ENCODE measurements at places on chromosomes 6 and 20. TPM values are rescaled to one million over a fixed set of nuclear protein-coding genes. Genes with fewer than 3 reads are reported as not detected.

GRCh38 chr6:121522771-121523386 lies 87.4 kb downstream of the GJA1 start:
- peak overlapping the region; percentile 44 for H3K4me3 ChIP-seq
- no peaks in the 10 kb centered on the region for H3K36me3 ChIP-seq
- peaks cover 9% of the 10 kb centered on the region for H3K4me1 ChIP-seq
- H3K27me3 ChIP-seq: no peaks in the 10 kb centered on the region
- peak overlapping the region; percentile 89 for H3K27ac ChIP-seq

- DNase-seq: no peak
- H3K4me1 ChIP-seq: no peaks in the 10 kb centered on the region
- no peak overlapping the region for H3K4me3 ChIP-seq
- H3K27me3 ChIP-seq: no peaks in the 10 kb centered on the region
- H3K36me3 ChIP-seq: no peaks in the 10 kb centered on the region
Observed at GRCh38 chr6:128305228-128305627, 215.2 kb downstream of the PTPRK start.

DNA sequence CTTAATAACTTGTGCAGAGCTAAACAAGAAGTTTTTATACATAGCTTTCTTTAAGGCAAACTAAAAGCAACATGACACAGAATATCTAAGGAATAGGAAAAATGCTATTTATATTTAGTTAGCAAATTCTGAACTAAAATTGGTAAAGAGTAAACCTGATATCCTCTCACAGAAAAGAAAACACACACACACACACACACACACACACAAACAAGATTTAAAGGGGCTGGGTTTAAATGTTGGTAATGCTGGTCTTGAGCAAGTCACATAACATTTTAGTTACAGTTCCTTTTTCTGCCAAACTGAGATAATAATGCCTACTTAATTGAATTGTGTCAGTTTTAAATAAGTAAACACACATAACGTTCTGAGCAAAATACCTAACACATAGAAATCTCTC lies 1.6 kb downstream of the TRDN start:
- no peaks in the 10 kb centered on the region for H3K4me1 ChIP-seq
- no peaks in the 10 kb centered on the region for H3K27me3 ChIP-seq
- no peak overlapping the region for H3K4me3 ChIP-seq
- H3K27ac ChIP-seq: no peak overlapping the region
- no peak for DNase-seq

DNA sequence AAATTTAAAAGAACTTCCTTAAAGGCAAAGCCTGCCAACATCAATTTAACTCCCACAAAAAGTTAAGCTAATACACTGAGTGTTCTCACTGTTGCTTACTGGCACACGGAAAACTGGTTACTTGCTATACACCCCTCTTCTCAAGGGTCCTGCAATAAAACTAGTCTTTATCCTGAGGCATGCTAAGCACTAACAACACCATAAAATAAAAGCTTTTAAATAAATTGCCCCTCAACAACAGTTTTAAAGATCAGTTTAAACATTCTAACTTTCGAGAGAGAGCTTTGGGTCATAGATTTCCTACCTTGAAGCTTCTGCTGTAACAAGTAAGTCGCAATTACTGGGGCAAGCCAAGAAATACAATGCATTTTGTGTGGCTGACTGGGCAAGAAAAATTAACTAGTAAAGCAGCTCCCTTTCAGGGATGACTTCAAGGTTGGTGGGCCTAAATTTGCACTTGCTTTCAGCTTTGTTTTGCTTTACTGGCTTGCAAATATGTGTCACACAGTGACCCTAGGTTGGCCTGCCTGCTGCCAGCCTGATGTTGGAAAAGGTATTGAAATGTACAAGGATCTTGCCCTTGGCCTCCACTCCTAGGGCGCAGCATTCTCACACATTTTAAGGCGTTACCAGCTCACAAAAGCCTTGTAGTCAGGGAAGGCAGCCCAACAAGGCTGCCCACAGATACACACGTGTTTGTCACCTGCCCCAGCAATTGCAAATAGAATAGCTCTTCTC lies 4.0 kb upstream of the HEY2 start:
- peak overlapping the region; percentile 79 for H3K4me3 ChIP-seq
- DNase-seq: no peak
- peaks cover 10% of the 10 kb centered on the region for H3K4me1 ChIP-seq
- peak overlapping the region; percentile 95 for H3K27ac ChIP-seq
- H3K36me3 ChIP-seq: no peaks in the 10 kb centered on the region

DNA sequence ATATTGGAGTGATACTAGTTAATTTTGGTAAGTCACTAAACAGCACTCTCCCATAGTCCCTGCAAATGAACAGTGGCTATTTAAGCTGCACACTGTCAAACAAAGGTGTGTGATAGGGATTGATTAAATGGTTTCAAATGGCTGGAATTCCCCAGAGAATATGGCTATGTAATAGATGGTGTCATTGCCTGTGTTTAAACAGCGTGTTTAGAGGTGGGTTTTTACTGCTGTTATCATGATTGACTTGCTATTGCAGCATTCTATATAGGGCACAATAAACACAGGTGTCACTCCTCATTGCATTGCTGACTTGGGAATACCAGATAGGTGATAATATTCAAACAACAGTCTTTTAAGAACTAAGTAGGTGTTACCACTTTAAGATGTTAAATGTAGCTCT lies 171.7 kb upstream of the MAN1A1 start:
- no peak overlapping the region for H3K4me3 ChIP-seq
- no peaks in the 10 kb centered on the region for H3K27me3 ChIP-seq
- no peak for DNase-seq
- H3K4me1 ChIP-seq: no peaks in the 10 kb centered on the region
- no peaks in the 10 kb centered on the region for H3K36me3 ChIP-seq

GRCh38 chr6:10857259-10857658 lies 18.9 kb upstream of the MAK start:
- H3K4me1 ChIP-seq: no peaks in the 10 kb centered on the region
- H3K4me3 ChIP-seq: no peak overlapping the region
- DNase-seq: no peak
- H3K27me3 ChIP-seq: no peaks in the 10 kb centered on the region
- no peak overlapping the region for H3K27ac ChIP-seq
- H3K36me3 ChIP-seq: no peaks in the 10 kb centered on the region

DNA sequence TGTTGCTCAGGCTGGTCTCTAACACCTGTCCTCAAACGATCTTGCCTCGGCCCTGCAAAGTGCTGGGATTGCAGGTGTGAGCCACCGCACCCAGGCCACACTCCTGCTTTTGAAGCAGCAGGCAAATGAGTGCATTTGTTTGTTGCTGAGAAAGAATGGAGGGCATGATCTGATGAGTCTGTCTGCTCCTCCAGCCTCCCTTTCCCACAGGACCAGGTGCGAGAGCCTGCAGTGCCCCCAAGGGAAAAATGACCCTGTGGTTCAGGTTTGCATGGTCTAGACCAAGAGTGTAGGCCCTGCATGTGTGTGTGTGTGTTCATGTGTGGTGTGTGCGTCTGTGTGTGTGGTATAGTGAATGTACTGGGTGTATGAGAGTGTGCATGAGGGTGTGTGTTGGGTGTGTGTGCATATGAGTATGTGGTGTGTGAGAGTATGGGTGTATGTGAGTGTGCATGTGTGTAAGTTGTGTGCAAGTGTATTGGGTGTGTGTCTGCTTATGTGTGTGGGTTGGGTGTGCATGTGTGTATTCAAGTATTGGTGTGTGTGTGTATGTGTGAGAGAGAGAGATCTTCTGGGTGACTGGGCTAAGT lies 22.8 kb upstream of the FOXC1 start:
- H3K4me3 ChIP-seq: no peak overlapping the region
- no peaks in the 10 kb centered on the region for H3K4me1 ChIP-seq
- no peaks in the 10 kb centered on the region for H3K36me3 ChIP-seq
- H3K27me3 ChIP-seq: no peaks in the 10 kb centered on the region
- no peak for DNase-seq

- H3K4me1 ChIP-seq: peaks cover 5% of the 10 kb centered on the region
- no peaks in the 10 kb centered on the region for H3K27me3 ChIP-seq
- no peak for DNase-seq
- H3K4me3 ChIP-seq: no peak overlapping the region
- H3K27ac ChIP-seq: no peak overlapping the region
- H3K36me3 ChIP-seq: no peaks in the 10 kb centered on the region
Observed at GRCh38 chr6:78611102-78611620, 256.2 kb upstream of the IRAK1BP1 start.

DNA sequence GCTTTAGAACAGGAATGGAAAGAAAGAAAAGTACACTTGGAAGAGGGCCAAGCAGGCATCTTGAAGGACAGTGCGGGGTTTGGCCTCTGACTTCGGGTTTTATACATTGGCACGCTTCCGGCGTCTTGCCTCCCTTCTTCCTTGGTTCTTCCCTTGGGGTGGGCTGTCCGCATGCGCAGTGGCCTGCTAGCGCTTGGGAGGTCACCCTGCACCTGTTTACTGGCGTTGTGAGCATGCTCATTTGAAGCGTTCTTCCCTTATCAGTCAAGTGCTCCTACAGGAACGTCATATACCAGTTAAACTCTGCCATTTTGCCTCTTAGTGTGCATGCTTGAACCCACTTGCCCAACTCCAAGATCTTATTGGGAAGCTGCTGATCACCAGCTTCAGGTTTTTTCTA lies 230.0 kb downstream of the TTLL2 start:
- H3K27me3 ChIP-seq: no peaks in the 10 kb centered on the region
- H3K27ac ChIP-seq: no peak overlapping the region
- H3K4me3 ChIP-seq: no peak overlapping the region
- H3K36me3 ChIP-seq: no peaks in the 10 kb centered on the region

DNA sequence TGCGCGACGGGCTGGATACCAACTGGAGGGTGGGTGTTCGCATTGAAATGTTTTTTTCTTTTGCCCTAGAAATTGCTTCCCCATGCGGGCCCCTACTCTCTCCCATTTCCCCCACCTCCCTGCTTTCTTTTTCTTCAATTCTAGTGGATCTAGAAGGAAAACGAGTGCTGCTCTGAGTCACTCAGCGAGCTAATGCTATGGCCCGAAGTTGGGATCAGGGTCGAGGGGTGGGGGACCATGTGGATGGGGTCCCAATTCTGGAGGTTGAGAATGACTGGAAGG lies 71.5 kb downstream of the SOX4 start:
- DNase-seq: no peak
- H3K27me3 ChIP-seq: no peaks in the 10 kb centered on the region
- H3K4me3 ChIP-seq: peak overlapping the region; percentile 76
- H3K4me1 ChIP-seq: peaks cover 10% of the 10 kb centered on the region
- no peaks in the 10 kb centered on the region for H3K36me3 ChIP-seq

GRCh38 chr20:47336129-47336754 lies 20.3 kb downstream of the ZMYND8 start:
- peaks cover 54% of the 10 kb centered on the region for H3K4me1 ChIP-seq
- no peak overlapping the region for H3K4me3 ChIP-seq
- peak; percentile 83 for DNase-seq
- peak overlapping the region; percentile 84 for H3K27ac ChIP-seq

- no peak overlapping the region for H3K4me3 ChIP-seq
- no peaks in the 10 kb centered on the region for H3K36me3 ChIP-seq
- H3K27ac ChIP-seq: peak overlapping the region; percentile 46
Observed at GRCh38 chr6:71393471-71393870, 104.9 kb downstream of the OGFRL1 start.

DNA sequence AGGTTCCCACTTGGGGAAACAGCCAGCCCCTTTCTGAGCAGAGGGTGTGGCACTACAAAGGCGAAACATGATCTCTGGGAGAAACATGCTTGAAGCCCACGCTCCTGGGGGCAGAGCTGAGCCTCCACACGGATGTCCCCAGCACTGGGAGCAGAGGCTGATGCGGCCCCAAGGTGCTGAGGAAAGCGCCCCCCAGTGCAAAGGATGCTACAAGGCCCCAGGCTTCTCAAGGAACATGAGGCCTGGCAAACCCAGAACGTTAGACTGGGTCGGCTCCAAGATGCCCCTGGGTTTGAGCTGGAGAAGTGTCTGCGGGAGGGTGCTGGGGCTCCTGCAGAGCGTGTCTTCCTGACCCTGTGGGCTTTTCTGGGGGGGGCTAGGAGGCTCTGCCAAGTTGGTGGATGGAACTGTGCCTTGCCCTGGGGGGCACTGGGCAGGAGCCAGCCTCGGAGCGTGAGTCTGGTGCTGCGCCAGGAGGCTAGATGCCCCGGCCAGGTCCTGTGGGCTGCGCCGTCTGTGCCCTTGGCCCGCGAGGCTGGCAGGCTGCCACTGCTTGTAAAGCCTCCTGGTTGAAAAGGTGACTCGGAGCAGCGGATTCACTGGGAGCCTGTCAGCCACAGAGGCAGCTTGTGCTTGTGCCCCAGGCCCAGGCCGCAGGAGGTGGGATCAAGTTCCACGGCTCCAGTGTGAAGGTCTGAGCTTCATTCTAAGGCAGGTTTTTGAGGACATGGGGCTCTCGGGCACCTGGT lies 8.1 kb downstream of the SYNJ2 start:
- H3K27ac ChIP-seq: peak overlapping the region; percentile 0
- peak overlapping the region; percentile 22 for H3K4me3 ChIP-seq
- no peak for DNase-seq

DNA sequence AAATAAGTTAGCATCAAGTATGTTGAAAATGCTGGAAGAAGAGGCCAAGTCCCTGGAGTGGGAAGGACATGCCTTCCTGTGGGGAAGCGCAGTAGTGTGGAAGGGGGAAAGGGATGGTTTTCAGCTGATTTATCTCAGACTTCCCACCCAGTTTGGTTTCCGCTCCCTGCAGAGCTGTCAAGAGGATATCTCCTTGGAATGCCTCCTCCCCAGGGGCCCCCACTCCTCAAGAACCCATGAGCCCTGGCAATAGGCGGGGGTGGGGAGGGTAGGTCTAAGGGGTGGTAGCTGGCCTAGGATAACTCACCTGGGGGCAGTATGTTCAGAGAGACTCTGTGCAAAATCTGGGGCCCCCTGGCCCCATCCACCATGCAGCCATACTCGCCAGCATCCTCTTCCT lies 696 bp downstream of the TREML1 start:
- no peak overlapping the region for H3K4me3 ChIP-seq
- H3K27ac ChIP-seq: no peak overlapping the region
- no peaks in the 10 kb centered on the region for H3K4me1 ChIP-seq
- H3K36me3 ChIP-seq: no peaks in the 10 kb centered on the region

GRCh38 chr6:53439556-53439955 lies 90.8 kb upstream of the ELOVL5 start:
- no peak for DNase-seq
- H3K4me3 ChIP-seq: no peak overlapping the region
- H3K36me3 ChIP-seq: no peaks in the 10 kb centered on the region
- no peaks in the 10 kb centered on the region for H3K27me3 ChIP-seq

- no peak overlapping the region for H3K27ac ChIP-seq
- no peaks in the 10 kb centered on the region for H3K36me3 ChIP-seq
- DNase-seq: no peak
- no peaks in the 10 kb centered on the region for H3K4me1 ChIP-seq
Observed at GRCh38 chr20:24681634-24682495, 212.4 kb downstream of the SYNDIG1 start.

- no peak overlapping the region for H3K27ac ChIP-seq
- H3K27me3 ChIP-seq: no peaks in the 10 kb centered on the region
- H3K4me3 ChIP-seq: no peak overlapping the region
- H3K4me1 ChIP-seq: no peaks in the 10 kb centered on the region
- H3K36me3 ChIP-seq: no peaks in the 10 kb centered on the region
- DNase-seq: no peak
Observed at GRCh38 chr6:151136141-151136755, 103.5 kb upstream of the AKAP12 start.

The PHACTR2 gene
- 112 TPM for total RNA-seq

The KIAA0408 gene
- total RNA-seq: not detected

The ADGRF4 gene
- not detected for total RNA-seq

The SCRT2 gene
- total RNA-seq: not detected

The FITM2 gene
- 5.3 TPM for total RNA-seq

The PSORS1C2 gene
- total RNA-seq: 5.2 TPM
